Stimulated activated CD4-positive, alpha-beta T cell treated with anti-CD3 and anti-CD28 coated beads, Interleukin-12 subunit alpha, Interleukin-12 subunit beta, amount 100 ng/mL, for 4 hours (primary cell): ENCODE measurements at places on chromosomes 3 and 15.

- DNase-seq = no peak
Observed at GRCh38 chr3:197203714-197204146, 94.7 kb downstream of the DLG1 start.

DNA sequence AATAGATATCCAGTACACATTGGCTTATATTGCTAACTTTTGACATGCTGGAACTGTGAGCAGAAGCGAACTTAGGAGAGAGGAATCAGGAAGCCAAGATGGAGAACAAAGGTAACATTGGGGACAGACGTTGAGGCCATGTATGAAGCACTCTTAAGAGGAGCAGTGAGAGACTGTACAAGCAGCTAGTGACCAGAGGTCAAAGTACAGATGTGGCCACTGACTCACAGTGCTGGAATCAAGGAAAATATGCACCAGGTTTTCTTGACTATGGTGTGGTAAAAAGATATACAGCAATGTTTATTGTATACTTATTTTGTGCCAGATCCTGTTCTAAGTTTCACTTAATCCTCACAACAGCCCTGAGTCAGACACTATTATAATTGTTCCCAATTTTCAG is 2.0 kb upstream of the IL20RB start:
- no peak for DNase-seq

- DNase-seq = no peak
Observed at GRCh38 chr3:197540961-197541377, 14.8 kb downstream of the BDH1 start.

DNA sequence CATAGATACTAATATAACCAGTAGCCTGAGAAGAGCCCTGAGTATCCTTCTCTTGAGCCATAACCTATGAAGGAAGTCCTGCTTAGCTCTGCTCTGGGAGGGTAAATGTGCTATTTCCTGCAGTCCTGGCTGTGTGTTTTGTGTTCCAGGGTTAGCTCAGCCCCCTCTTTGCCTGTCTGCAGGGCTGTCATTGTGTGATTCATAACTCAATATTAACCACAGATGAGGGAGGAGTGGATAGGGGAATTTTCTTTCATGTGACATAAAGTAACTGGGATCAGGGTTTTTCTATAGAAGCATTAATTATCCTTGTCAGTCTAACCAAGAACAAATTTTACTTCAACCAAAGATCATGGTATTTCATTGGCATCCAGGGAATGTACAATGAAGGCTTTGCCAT is 183.3 kb upstream of the ZBTB20 start:
- no peak for DNase-seq

- no peak for DNase-seq
Observed at GRCh38 chr3:107416138-107416537, 38.9 kb downstream of the CCDC54 start.

DNA sequence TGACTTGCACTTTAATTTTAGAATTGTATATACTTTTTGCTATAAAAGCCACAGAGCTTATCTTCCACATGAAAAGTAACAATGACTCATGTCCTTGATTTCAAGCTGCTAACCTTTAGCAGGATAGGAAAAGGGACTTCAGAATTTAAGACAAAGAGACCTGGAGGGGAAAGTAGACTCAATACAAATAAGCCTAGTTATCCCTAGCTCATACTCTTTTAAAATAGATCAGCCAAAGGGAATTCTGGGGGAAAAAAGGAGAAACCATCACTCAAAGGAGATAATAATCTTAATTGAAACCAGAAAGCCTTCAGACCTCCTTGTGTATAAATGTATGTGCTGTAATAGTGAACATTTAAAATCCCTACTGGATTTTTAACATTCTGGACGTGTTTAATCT is 930.3 kb downstream of the NTRK3 start:
- DNase-seq = no peak

- no peak for DNase-seq
Observed at GRCh38 chr15:48614051-48614450, 31.5 kb downstream of the FBN1 start.

GRCh38 chr15:47431501-47431900 is 285.8 kb upstream of the SEMA6D start:
- DNase-seq = no peak
